ENCODE measurements at places on chromosomes 6 and 20.

DNA sequence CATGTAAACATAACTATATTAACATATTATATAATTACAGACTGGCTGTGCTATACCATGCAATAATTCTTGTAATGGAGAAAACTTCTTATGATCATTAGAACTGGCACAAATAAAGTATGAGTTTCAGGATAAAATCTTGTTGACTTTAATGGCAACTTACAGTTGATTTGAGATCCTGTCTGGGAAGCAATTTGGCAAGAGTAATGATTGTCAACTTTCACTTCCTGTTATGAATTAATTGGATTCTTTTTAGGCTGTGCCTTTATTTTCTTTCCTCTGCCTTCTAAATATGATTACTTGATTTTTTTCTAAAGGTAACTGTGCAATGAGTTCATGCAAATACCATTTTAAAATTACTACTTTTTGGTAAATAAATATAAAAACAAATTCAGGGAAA, 158.1 kb upstream of the B3GAT2 start:
- DNase-seq = no peak

- DNase-seq = no peak
These were observed 165.1 kb downstream of the CDKAL1 start for GRCh38 chr6:20699402-20699801.

DNA sequence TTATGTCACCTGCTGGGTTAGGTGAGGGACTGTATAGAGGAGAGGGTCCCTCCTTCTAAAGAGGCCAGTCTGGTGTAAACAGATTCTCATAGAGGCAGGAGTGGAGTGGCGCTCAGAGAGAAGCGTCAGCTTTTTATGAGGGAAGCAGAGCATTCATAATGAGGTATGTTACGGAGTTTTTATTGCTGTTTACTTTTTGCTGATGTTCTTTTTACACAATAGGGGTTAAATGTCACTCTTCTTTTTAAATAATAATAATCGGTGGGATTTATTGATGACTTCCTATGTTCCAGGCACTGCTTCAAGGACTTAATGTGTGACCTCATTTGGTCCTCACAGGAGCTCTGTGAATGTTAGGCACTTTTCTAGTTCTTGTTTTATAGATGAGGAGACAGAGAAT, 79.9 kb downstream of the L3MBTL3 start:
- no peak for DNase-seq

DNA sequence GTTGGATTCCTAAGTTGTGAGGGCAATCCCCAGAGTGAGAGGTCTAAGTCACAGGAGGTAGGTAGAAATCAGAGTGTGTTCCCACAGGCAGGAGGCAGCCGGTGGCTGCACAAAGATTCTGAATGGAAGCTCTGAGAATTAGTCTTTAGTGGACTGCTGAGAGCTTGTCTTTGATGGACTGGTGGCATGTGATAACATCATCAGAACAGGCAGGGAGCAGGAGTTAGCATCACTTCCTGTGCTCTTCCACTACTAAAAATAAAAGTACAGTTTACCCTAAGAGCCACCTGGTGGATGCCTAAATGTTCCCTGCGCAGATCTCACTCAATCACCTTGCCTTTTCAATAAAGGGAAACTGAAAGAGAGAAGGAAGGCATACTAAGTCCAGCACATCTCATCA, 294.6 kb upstream of the POU3F2 start:
- DNase-seq = no peak

GRCh38 chr6:15076565-15076964, 169.3 kb upstream of the JARID2 start:
- DNase-seq = no peak

GRCh38 chr6:32073101-32073500, 34.9 kb downstream of the CYP21A2 start:
- no peak for DNase-seq

- DNase-seq = no peak
These were observed 38.9 kb upstream of the MAFB start for GRCh38 chr20:40727960-40728359.

GRCh38 chr6:3058957-3059356, 9.3 kb upstream of the RIPK1 start:
- DNase-seq = no peak

Measured in globus pallidus (tissue), 1 donor.